ENCODE measurements at places on chromosomes 2 and 18.

DNA sequence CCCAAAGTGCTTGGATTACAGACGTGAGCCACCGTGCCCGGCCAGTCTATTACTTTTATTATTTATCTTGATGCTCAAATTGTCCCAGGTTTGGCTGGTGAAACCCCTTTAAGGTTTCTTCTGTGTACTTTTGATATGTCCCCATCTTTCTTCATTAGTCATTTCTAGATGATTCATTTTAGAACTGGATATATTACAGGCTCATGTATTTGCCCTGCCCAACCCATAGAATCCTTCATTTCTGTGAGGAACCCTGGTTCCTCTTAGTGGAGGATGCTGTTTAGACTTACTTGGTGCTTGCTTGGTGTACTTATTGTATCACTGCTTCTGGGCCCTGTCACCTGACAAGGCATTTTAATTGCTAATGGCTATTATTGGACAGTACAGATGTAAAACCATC lies 40.1 kb downstream of the KCMF1 start:
- no peak for DNase-seq

- no peak for DNase-seq
These were observed 205.7 kb downstream of the ASB1 start for GRCh38 chr2:238632181-238633060.

DNA sequence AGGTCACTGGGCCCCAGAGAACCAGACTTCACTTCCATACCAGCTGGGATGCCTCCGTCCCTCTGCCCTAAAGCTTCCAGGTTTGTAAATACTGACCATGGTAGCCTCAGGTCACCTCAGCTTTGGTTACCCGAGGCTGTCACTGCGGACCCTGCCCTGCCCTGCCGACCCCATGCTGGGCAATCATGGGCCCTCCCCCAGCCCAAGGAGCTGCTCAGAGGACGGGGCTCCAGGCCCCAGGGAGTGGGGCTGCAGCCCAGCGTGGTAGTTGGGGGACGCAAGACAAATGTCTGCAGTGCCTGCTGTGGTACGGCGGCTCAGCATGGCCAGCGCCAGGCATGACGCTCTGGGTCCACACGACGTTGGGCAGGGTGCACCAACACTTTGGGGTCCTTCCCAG lies 25.3 kb downstream of the RAMP1 start:
- no peak for DNase-seq

DNA sequence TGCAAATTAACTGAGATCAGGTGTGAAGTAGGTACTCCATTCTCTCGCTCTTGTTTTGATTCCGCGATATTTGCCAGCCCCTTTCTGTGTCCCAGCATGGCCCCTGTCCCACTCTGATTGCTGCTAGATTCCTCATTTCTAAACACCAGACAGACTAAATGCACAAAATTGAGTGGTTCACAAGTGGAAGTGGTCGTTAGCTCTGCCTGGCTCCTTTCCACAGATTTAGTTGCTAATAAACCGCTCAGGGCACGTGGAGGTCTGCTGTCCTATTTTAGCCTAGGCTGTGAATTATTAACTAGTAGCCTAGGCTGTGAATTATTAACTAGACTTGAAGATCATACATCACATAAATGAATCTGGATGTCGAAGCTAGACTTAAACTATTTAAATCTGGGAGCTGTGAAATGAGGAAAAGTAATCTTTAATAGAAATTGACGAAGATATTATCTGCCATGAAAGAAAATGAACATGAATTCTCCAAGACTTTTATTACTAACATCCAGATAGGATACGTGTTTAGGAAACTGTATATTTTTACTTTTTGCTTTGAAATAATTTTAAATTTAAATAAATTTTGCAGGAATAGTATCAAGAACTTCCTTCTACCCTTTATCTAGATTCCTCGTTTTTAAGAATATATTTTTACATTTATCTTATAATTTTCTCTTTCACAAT lies 3.7 kb downstream of the IL1RL2 start:
- DNase-seq = no peak

- DNase-seq = no peak
These were observed 121.0 kb downstream of the KLHL29 start for GRCh38 chr2:23505984-23506380.

All from activated CD8-positive, alpha-beta memory T cell treated with anti-CD3 and anti-CD28 coated beads for 4 hours (primary cell).